Stimulated activated CD4-positive, alpha-beta T cell treated with anti-CD3 and anti-CD28 coated beads, Interleukin-12 subunit alpha, Interleukin-12 subunit beta, amount 100 ng/mL, for 24 hours (primary cell): ENCODE measurements at places on chromosomes 1 and 21.

DNA sequence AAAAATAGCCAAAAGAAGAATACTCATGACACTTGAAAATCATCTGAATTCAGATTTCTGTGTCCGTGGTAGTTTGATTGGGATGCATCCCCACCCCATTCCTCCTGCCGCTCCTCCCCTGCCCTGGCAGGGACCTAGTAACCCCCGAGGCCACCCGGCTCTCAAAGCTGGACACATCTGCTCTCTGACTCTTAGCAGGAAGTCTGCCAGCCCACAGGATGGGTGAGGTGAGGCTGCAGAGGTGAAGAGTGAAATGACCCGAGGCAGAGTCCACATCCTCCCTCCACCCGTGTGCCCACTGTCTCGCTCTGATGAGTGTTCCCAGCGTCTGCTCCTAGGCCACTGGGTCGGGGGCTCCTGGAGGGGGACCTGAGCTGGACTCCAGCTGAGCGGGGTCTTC lies 308.5 kb upstream of the VAMP3 start:
- no peak for DNase-seq

GRCh38 chr21:37207441-37208009 lies 59.6 kb downstream of the VPS26C start:
- DNase-seq = no peak

DNA sequence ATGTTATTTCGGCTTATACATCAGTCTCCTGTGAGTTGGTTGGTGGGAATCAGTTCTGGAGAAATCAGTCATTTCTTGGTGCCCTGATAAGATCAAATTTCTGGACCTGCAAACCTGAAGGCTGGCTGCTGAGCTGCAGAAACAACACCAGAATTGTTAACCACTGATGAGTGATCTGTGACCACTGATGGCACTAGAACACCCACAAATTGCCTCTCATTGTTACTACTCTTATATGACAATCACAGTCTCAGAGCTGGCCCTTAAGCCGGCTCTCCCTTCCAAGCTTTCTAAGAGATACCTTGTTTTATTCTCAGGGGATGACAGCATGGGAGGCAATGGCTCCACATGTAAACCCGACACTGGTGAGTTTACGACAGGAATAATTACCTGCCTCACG lies 1.9 kb downstream of the C1orf162 start:
- DNase-seq = peak; percentile 25

- DNase-seq = no peak
Measured at GRCh38 chr1:112461200-112461871, 47.4 kb upstream of the WNT2B start.

DNA sequence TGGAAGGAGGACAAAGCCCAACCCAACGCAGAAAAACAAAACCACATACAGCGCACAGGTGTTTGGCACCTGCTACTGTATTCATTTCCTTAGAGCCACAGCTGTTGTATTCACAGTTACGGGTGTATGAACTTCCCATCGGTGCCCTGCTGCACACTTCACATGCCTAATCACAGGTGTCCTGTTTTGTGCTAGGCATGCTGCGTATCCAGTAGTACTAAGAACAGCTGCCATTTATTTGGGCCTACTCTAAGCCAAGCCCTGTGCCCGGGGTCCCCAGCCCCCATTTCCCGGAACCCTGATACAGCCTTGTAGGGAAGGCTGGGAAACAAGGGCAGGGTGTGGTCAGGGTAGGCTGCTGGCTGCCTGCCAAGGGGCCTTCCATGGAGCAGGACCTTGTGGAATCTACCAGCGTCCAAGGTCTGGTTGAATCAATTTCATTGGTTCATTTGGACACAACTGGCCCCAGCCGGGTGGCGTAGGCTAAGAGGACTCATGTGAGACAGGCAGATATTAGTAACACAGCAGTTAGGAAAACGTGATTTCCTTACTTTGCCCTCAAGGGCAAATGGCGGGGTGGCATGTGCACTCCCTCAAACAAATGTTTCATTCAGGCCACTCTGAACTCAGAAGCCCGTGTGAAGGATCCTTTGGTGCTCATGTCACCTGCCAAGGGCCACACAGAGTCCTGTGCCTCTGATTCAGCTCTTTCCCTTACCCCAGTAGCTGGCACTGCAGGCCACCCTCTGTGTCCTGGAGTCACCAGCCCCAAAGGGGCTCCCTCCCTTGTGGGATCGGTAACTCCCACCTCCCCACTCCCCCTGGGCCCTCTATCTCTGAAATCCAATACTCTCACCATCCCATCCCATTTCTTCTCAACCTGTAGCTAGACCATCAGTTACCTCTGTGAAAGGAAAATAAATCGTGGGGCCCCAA lies 986 bp upstream of the RNF186 start:
- no peak for DNase-seq

DNA sequence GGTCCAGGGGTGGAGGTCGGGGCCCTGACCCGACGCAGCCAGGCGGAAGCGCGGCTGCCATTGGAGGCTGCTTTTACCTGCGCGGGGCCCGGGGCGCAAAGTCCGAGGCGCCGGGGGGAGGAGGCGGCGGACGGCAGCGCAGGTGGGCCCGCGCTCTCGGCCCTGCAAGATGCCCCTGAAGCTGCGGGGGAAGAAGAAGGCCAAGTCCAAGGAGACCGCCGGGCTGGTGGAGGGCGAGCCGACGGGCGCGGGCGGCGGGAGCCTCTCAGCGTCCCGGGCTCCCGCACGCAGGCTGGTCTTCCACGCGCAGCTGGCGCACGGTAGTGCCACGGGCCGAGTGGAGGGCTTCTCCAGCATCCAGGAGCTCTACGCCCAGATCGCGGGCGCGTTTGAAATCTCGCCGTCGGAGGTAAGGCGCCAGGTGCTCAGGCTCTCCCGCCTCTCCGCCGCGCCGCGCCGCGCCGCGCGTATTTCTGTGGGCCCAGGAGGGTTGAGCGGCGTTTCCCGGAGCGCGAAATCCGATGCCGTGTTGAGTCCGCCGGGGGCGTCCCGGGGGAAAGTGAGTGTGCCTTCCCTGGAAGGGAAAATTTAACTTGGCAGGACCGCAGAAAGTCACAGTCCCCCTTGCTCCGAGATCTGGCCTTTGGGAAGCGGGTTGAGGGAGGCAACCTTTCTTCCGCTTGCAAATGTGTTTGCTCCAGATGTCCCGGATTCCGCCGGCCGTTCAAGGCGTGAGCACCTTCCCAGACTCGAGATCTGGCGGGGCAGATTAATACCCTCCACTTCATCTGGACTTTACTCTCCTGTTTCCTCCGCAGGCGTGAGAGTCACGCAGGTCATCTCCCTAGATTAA lies at the start of gene GIPC2:
Gene GIPC2 (plus strand): TSS at position 41 of the 853 bp plus-strand sequence. CDS start 129 bp downstream, at position 170.
- DNase-seq = peak; percentile 30

GRCh38 chr1:222709700-222710153 lies 2.6 kb downstream of the AIDA start:
- no peak for DNase-seq

DNA sequence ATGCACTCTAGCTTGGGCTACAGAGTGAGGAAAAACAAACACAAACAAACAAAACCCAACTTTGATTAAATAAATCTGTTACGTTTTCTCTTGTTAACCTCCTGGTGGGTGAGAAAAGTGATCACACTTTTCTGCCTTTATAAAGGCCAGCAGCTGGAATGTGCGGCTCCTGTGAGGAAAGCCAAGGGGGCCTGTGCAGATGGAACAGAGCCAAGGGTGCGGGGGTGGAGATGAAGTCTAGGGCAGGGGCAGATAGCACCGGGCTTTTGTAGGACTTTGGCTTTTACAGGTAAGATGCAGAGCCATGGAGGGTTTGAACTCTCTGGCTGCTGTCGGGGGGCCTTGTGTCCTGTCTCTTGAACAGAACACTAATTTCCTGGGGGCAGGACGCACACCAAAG lies 40.7 kb upstream of the GPR37L1 start:
- no peak for DNase-seq

- no peak for DNase-seq
Measured at GRCh38 chr1:21296509-21297354, 6.5 kb upstream of the ECE1 start.

- DNase-seq = no peak
Measured at GRCh38 chr21:45396620-45396995, 8.4 kb upstream of the COL18A1 start.

GRCh38 chr1:11741919-11742558 lies 6.1 kb downstream of the AGTRAP start:
- no peak for DNase-seq

DNA sequence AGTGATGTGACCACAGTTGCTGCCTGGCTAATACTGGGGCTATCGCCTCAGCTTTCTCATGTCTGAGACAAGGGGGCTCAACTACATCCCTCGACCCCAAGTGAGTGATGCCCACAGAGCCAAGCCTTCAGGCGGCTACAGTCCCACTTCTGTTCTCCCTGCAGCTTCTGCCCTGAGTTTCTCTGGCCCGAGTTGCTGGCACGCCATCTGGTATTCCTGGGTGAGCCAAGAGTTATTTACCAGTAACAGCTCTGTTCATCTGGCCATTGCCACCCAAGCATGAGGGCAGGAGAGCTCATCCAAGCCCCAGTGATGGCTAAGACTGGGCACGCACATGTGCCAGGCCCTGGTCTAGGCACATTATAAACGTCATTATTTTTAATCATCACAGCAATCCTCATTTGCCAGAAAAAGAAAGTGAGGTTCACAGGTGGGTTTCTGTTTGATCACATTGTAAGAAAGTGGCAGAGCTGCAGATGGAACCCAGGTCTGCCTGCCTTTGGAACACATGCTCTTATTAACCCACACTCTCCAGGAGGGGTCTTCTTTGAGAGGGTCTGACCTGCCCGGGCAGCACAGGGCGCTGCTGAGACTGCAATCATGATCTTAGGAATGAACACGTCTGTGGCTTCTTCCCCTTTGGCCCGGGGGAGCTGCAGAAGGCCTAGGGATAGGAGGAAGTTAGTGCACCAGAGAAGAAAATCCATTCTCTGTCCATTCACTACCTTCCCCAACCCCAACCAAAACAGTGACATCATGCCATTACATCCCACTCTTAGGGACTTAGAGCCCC lies 27.5 kb downstream of the KCND3 start:
- no peak for DNase-seq

DNA sequence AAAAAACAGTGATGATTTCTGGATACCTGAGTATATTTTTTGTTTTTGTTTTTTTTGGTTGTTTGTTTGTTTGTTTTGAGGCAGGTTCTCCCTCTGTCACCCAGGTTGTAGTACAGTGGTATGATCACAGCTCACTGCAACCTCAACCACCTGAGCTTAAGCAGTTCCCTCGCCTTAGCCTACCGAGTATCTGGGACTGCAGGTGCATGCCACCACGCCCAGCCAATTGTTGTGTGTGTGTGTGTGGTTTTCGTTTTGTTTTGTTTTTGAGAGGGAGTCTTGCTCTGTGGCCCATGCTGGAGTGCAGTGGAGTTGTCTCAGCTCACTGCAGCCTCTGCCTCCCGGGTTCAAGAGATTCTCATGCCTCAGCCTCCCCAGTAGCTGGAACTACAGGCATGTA lies 55.3 kb upstream of the RCC1 start:
- no peak for DNase-seq

- DNase-seq = no peak
Measured at GRCh38 chr1:94832446-94832845, 12.3 kb downstream of the SLC44A3 start.

GRCh38 chr1:30842697-30843354 lies 65.7 kb downstream of the SDC3 start:
- no peak for DNase-seq

- DNase-seq = no peak
Measured at GRCh38 chr1:56190806-56191365, 388.5 kb downstream of the PLPP3 start.

- DNase-seq = no peak
Measured at GRCh38 chr1:197915862-197916499, 1.2 kb upstream of the LHX9 start.

DNA sequence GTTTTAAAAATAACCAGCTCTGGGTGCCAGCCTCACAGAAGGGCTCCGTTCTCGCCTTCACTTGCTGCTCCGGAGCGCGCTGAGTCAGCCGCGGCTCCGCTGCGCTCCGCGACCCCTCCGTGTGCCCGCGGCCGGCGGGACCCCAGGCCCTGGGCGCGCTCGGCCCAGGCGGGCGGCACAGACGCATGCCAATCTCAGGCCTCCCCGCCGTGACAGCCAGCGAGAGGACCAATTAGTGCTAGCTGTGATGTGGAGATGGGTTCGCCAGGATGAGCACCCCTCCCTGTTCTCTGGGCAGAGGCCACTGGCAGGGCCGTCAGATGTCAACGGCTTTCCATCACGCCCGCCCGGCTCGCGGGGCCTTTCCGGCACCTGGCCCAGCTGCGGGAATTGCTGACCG lies 293.8 kb downstream of the SPATA17 start:
- no peak for DNase-seq

DNA sequence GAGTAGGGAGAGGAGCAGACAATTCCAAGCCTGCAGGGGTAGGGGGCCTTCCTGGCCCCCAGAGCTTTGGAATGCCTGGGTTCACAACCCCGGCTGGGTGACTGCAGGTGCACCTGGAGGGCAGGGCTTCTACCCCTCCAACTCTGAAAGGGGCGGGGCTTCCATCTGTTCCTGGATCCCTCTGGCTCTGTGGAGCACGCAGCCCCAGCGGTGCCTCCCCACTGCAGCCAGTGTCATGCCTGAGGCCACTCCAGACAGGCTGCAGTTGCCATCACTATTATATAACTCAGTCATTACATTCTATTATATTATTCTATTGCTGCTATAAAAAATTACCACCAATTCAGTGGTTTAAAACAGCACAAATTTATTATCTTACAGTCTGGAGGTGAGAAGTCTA lies 12.5 kb upstream of the FNBP1L start:
- DNase-seq = no peak

GRCh38 chr1:34419663-34420136 lies 243.0 kb downstream of the C1orf94 start:
- no peak for DNase-seq

DNA sequence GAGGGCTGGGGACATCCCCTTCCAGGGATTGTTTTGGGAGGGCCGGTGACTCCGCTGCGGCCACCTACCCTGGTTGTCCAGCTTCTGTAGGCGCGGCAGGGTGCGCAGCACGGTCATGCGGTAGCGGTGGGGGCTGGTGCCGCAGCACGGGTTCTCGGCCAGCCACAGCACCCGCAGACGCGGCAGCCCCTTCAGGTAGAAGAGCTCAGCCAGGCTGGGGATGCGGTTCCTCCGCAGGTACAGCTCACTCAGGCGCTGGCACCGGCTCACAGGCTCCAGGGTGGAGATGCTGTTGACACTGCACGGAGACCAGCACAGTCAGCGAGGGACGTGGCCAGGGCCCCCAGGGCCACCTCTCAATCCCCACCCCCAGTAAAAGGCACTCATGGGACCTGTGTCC lies 6.2 kb downstream of the CFAP410 start:
- DNase-seq = no peak

DNA sequence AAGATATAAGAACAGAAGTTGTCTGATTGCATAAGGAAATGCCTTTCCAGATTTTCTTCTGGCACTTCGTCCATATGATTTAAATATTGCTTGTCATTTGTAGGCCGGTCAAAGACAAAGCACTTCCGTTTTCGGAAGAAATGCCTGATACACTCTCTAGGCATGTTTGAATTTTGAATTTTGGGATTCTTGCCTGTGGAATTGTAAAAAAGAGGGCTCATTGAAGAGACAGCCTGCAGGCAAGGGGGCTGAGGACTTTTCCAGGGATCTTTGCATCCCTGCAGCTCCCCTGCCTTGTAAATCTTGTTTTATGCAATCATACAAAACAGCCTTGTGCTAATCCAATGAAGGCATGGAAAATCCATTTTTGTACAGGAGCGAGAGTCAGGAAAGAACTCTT lies 7.4 kb downstream of the GBP4 start:
- no peak for DNase-seq
